ENCODE measurements at places on chromosomes 11 and 22.

DNA sequence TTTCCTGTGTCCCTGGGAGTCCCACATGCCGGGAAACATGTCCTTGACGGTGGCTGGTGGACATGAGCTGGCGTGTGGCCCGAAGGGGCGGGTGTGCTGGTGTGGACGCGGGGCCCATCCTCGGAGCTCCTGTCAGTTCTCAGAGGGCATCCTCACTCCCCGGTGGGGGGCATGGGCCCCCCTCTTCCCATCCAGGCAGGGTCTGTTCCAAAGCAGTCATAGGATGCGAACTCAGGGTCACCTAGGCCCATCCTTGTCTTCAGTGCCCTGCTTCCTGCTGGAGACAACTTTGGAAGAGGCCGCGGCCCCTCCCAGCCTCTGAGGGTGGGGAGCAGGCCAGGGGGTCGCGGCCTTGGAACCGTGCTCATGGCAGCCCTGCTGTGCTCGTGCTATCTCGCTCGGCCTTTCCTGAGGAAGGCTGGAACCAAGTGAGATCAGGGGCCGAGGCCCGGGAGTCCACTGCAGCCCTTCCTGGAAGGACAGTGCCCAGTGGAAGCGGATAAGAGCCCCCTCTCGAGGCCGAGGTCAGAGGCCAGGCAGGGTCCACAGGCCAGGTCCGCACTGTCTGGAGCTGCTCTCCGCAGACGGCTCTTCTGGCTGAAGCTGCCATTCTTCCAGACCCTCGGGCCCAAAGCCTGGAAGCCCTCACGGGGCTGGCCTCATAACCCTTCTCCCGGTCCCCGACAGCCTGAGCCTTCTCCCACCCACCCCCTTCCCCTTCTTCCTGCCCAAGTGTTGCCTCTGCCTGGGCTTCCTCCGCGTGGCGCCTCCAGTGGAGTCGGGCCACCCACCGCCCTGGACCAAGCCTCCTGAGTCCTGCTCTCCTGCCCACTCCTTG, 8.7 kb downstream of the GRK2 start:
- no peak for DNase-seq

DNA sequence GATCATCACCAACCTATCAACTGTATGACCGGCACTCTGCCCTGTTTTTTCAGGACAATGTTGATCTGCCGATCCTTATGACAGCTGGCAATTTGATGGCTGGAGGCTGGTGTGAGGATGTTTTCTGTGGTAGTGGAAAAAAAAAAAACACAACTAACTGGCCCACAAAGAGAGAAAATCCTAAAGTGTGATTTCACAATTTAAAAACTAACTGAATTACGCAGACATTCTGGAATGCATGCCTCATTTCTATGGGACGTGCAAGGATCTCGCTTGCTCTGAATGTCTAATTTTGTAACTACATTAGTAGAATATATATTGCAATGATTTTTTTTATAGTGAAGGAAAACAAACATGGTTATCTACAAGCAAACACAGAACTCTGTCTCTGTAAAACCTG, 590.5 kb downstream of the ETS1 start:
- DNase-seq, result no peak

DNA sequence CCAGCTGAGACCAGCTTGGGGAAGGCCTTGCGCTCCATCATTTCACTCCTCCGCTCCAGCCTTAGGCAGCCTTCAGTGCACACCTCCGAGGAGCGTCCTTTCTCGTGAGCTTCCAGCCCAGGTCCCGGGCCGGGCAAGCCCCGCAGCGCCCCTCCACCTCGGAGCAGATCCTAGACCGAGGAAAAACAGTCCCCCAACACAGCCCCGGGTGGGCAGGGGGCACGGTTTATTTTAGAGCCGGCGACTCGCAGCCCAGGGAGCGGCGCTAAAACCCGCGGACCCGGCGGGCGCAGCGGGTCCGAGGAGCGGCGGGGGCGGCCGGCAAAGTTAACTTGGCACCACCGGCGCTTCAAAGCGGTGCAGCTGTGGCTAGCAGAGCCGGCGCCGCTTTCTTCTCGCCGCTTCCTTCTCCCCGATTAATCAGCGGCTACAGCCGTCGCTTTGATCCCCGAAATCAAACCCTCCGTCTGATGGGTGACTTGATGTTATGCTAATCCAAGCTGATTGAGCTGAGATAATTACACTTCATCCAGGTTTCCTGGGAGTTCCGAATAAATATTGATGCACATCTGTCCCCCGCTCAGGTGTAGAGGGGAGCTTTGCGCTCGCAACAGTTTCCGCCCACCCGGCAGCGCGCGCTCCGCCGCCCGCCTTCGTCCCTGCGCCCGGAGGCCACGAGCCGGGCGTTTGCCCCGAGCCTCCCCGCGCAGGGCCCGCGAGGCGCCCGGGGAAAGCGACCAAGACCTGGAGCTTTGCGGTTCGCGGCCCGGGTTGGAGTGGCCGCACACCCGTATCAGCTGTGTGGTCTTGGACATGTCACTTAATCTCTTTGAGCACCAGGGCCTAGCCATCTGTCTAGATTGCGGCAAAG, 192.7 kb downstream of the BUD13 start:
- no peak for DNase-seq

DNA sequence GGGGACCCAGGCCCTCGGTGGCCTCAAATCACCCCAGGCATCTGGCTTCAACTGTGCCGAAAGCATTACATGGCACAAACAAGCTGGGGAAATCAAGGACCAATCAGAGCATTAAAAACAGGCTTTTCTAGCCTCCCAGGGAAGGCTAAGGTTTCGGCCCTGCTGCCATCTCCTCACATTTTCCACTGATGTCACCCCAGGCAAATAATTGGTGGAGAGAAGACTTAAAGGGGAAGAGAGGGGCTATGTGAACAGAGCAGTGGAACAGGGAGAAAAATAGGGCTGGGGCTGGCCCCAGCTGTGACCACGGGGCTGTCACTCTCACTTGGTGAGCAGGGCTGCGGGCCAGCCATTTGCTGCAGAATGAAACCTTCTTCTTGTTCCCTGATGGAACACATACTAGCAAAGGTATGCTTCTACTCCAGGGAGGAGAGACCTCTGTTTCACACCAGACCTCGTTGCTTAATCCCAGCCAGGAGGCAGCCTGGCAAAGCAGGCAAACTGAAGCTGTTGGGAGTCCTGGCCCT, 581.3 kb downstream of the SOX6 start:
- DNase-seq, result no peak

GRCh38 chr11:61488651-61489291, 19.8 kb upstream of the LRRC10B start:
- DNase-seq, result no peak

Measured in activated CD4-positive, alpha-beta T cell treated with anti-CD3 and anti-CD28 coated beads, Interleukin-2, Interleukin-4, amounts not matched to agents 100 ng/mL and 50 ng/mL, durations not matched to agents 16 hours and 8 hours (primary cell).